ENCODE measurements at places on chromosomes 5 and 9.
A peak's percentile ranks its signal among the peaks of the same experiment; 100 is the strongest.

DNA sequence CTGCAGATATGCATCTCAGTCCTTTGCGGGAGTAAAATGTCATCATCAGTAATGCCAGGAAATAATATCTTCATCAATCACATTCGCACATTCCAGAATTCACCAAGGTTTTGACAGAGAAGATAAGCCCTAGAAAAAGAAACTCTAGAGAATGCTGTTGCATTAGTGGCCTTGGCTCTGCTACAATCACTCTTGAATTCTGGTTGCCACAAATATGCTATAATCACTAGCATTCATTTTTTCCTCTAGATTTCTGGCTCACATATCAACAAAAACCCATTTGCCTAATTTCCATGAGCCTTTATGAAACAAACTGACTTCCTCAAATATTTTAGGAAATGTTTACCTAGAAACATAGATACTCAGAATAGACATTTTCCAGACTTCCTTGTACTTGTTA, 653.4 kb downstream of the ANXA1 start:
- no peaks in the 10 kb centered on the region for H3K27me3 ChIP-seq
- no peak overlapping the region for H3K4me3 ChIP-seq
- no peaks in the 10 kb centered on the region for H3K36me3 ChIP-seq
- DNase-seq: no peak
- H3K4me1 ChIP-seq: no peaks in the 10 kb centered on the region
- no peak overlapping the region for H3K27ac ChIP-seq

- DNase-seq: no peak
- H3K36me3 ChIP-seq: no peaks in the 10 kb centered on the region
- H3K4me1 ChIP-seq: no peaks in the 10 kb centered on the region
- H3K27me3 ChIP-seq: no peaks in the 10 kb centered on the region
These were observed 35.9 kb downstream of the ITK start for GRCh38 chr5:157216391-157217142.

DNA sequence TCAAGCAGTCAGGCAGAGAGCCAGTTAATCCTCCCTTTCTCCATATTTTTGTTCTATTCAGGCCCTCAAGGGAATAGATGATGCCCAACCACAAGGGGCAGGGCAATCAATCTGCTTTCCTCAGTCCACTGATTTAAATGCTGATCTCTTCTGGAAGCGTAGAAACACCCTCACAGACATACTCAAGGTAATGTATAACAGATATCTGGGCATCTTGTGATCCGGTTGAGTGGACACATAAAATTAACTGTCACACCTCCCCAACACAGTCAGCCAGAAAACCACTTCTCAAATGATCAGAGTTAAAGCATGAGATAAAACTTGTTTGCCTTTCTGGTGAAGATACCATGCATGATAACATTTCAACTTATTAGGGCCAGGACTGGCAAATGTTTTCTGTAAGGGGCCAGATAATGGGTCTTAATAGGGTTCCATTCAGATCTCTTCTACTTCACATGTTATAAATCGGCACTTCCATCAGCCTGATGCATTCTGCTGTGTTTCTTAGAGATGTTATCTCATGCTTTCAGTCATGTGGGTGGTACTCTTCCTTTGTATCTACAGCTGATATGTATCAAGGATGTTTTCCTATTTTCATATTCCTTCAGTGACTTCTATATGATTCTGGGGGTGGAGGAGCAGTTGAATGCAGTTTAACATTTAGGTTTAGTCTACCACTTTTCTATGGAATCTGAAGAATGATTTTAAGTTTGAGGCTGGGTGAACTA, 58.9 kb upstream of the CNTLN start:
- H3K27me3 ChIP-seq: no peaks in the 10 kb centered on the region
- no peak overlapping the region for H3K4me3 ChIP-seq
- H3K4me1 ChIP-seq: no peaks in the 10 kb centered on the region
- DNase-seq: no peak
- no peak overlapping the region for H3K27ac ChIP-seq

- peak overlapping the region; percentile 34 for H3K4me3 ChIP-seq
- H3K36me3 ChIP-seq: no peaks in the 10 kb centered on the region
- DNase-seq: no peak
- no peaks in the 10 kb centered on the region for H3K27me3 ChIP-seq
- no peak overlapping the region for H3K27ac ChIP-seq
These were observed 1.5 kb downstream of the CRHBP start for GRCh38 chr5:76954383-76954763.

DNA sequence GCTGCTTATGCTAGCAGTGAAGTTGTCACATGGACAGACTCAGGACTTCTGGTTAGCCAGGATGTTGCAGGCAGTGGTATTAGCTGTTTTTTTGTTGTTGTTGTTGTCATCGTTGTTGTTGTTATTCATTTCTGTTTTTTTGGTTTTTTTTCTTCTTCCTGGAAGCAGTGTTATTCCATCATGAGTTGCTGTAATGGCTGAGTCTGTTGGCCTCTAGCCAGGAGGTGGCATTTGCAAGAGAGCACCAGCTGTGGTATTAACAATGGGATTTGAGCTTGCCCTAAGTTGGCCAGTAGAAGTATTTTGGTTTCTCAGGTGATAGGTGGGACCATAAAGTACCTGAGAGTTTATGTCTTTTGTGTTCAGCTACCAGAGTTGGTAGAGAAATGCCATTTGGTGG, 561.1 kb downstream of the KCTD16 start:
- no peaks in the 10 kb centered on the region for H3K4me1 ChIP-seq
- no peak overlapping the region for H3K4me3 ChIP-seq
- no peak overlapping the region for H3K27ac ChIP-seq
- no peaks in the 10 kb centered on the region for H3K36me3 ChIP-seq

DNA sequence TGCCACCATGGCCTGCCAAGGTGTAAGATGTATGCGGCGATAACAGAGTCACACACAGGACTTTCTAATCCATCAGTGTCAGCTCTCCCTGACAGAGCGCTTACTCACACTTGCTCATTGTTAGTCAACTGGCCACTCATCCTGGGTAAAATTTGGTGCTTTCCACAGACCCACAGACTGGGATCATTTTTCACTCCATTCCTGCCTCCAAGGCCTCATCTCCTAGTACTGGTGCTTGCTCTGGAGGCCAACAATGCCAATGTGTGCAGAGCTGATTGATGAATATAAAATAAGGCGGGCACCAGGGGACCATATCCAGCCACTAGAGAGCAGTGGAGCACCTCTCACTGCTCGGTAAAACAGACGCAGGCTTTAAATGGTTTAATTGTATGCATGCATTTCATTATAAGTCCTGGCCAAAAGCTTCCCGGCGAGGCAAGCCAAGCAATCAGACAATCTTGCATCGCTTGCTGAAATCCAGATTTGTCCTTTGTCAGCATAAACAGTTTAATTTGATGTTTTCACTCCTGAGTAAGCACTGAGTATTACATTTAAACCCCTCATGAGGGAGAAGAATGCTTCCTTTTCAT, 22.3 kb downstream of the PSMB7 start:
- no peak for DNase-seq
- H3K4me3 ChIP-seq: no peak overlapping the region
- peaks cover 5% of the 10 kb centered on the region for H3K36me3 ChIP-seq
- no peak overlapping the region for H3K27ac ChIP-seq
- no peaks in the 10 kb centered on the region for H3K27me3 ChIP-seq

GRCh38 chr9:113957821-113958341, 81.8 kb downstream of the ZNF618 start:
- no peak overlapping the region for H3K4me3 ChIP-seq
- DNase-seq: no peak
- peak overlapping the region; percentile 84 for H3K27ac ChIP-seq
- peaks cover 49% of the 10 kb centered on the region for H3K4me1 ChIP-seq
- H3K27me3 ChIP-seq: no peaks in the 10 kb centered on the region

DNA sequence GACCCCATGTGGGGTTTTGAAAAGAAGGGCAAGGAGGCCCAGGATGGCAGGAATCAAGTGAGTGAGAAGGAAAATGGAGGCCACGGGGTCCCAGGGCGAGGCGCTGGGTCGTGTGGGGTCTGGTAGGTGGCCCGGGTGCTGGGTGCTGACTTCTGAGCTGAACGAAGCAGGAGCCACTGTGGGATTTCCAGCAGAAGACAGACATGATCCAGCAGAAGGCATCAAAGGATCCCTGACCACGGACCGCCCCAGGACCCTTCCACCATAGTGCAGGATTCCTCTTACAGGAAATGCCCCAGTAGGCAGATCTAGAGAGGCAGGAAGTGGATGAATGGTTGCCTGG, 106.7 kb downstream of the ADAMTS2 start:
- DNase-seq: no peak
- H3K27me3 ChIP-seq: no peaks in the 10 kb centered on the region
- peaks cover 9% of the 10 kb centered on the region for H3K36me3 ChIP-seq
- H3K4me3 ChIP-seq: no peak overlapping the region
- no peaks in the 10 kb centered on the region for H3K4me1 ChIP-seq
- H3K27ac ChIP-seq: no peak overlapping the region

DNA sequence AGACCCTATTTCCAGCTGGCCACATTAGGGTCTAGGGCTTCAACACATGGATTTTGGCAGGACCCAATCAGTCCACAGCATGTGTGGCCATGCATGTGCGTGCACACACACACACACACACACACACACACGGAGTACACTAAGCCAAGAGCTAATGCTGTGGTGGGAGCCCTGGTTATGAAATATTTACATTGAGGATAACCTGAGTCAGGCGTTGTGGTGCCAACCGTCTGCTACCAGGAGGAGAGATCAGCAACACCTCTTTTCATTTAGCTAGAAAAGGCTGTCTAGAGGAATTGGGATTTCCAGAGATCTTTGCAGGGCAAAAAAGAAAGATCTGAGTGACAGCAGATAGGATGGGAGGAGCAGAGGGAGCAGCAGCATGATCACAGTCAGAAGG, 141.5 kb downstream of the TRPM3 start:
- no peaks in the 10 kb centered on the region for H3K36me3 ChIP-seq
- H3K27me3 ChIP-seq: no peaks in the 10 kb centered on the region
- H3K4me1 ChIP-seq: no peaks in the 10 kb centered on the region
- no peak overlapping the region for H3K27ac ChIP-seq
- H3K4me3 ChIP-seq: no peak overlapping the region

GRCh38 chr9:125493384-125493783, 213.6 kb downstream of the MAPKAP1 start:
- no peaks in the 10 kb centered on the region for H3K27me3 ChIP-seq
- peaks cover 3% of the 10 kb centered on the region for H3K36me3 ChIP-seq
- no peaks in the 10 kb centered on the region for H3K4me1 ChIP-seq
- H3K27ac ChIP-seq: no peak overlapping the region
- no peak for DNase-seq

- H3K4me3 ChIP-seq: no peak overlapping the region
- no peak overlapping the region for H3K27ac ChIP-seq
- H3K27me3 ChIP-seq: no peaks in the 10 kb centered on the region
- no peaks in the 10 kb centered on the region for H3K36me3 ChIP-seq
These were observed 769.0 kb upstream of the RGMB start for GRCh38 chr5:98004463-98004862.

DNA sequence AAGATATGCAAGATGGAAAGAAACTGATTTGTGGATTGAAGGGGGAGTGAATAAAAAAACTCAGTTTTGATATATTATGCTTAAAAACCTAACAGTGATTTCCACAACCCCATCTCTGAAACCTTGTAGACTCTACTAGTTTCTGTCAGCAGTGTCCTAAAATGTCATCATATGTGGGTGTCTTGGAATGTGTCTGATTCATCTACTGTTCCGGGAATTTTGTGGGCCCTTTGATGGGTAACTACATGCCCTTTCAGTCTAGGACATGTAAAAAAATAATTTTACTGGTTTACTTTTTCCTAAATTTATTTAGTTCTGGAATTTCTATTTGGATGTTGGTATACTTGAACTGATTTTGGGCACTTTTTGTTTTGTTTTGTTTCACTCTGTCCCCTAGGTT, 118.9 kb upstream of the NMUR2 start:
- no peaks in the 10 kb centered on the region for H3K4me1 ChIP-seq
- no peak overlapping the region for H3K27ac ChIP-seq
- no peaks in the 10 kb centered on the region for H3K36me3 ChIP-seq
- no peak overlapping the region for H3K4me3 ChIP-seq

DNA sequence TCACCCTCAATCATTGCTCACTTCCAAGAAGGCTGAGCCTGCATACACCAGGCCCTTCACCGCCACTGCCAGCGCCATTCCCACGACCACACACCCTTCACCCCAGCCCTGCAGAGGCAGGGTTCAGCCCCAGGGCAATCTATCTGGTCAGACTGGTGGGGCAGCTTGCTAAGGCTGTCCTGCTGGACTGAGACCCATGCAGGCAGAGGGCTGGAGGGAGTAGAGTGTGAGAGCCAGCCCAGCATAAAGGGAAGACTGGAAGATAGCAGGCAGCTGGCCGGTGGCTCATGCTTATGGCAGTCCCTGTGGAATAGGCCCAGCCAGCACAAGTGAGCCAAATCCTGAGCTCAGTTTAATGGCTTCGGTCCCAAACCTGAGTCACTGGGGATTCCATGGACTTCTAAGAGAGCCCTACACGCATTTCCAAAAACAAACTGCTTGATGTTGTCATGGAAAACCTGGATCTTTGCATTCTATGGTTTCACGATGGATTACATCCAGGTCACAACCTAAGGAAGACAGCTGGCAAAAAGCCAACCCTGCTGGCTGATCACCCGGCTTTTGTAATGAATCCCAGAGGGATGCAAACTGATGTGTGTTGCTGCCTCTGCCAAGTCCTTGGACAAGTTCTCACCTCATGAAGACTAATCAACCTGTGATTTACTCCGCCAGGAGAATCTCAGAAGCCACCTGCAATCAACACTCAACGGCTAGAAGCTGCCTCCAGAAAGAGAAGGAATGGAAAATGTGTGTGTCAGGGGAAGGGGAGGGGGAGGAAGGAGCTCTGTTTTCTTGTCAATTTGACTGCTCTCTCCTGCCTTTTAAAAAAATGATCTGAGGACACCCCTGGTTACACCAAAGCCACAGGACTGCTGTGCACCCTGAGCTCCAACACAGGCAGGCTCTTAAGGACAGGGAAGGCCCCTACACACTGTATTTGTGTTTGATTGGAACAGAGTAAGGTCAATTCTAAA, 143.6 kb downstream of the LHFPL2 start:
- H3K27ac ChIP-seq: peak overlapping the region; percentile 37
- peaks cover 71% of the 10 kb centered on the region for H3K4me1 ChIP-seq
- H3K36me3 ChIP-seq: no peaks in the 10 kb centered on the region
- peak; percentile 92 for DNase-seq

GRCh38 chr5:172911628-172911880, 47.7 kb upstream of the RPL26L1 start:
- H3K36me3 ChIP-seq: peaks cover 21% of the 10 kb centered on the region
- no peak for DNase-seq
- H3K4me3 ChIP-seq: no peak overlapping the region
- no peaks in the 10 kb centered on the region for H3K27me3 ChIP-seq
- H3K4me1 ChIP-seq: peaks cover 39% of the 10 kb centered on the region

- no peak for DNase-seq
- no peak overlapping the region for H3K27ac ChIP-seq
- H3K36me3 ChIP-seq: no peaks in the 10 kb centered on the region
- no peak overlapping the region for H3K4me3 ChIP-seq
These were observed 27.2 kb upstream of the ZNF608 start for GRCh38 chr5:124773315-124774311.

DNA sequence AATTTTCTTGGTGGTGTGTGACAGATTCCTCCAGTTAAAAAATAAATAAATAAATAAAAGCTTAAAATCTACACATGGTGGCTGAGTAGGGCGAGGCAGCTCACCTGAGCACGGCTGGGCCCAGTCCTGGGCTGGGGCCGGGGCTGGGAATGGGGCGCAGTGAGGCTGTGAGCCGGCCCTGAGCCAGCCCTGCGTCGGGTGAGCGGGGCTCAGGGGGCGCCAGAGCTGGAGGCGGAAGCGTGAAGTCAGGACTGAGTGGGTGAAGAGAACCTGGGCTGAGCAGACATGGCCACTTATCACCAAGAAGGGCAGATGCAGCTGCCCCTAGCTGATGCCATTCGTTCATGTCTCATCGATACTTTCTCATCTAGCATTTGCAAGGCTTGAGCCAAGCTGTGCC, 22.8 kb upstream of the DTWD2 start:
- H3K36me3 ChIP-seq: no peaks in the 10 kb centered on the region
- no peaks in the 10 kb centered on the region for H3K4me1 ChIP-seq
- no peak for DNase-seq
- no peak overlapping the region for H3K27ac ChIP-seq
- H3K27me3 ChIP-seq: no peaks in the 10 kb centered on the region

Data from tibial artery (tissue), 4 donors.